ENCODE measurements at places on chromosomes 16 and 17. TPM values are rescaled to one million over a fixed set of nuclear protein-coding genes. Genes with fewer than 3 reads are reported as not detected.

- no peak for DNase-seq
Measured at GRCh38 chr16:10597187-10597601, 16.8 kb upstream of the EMP2 start.

DNA sequence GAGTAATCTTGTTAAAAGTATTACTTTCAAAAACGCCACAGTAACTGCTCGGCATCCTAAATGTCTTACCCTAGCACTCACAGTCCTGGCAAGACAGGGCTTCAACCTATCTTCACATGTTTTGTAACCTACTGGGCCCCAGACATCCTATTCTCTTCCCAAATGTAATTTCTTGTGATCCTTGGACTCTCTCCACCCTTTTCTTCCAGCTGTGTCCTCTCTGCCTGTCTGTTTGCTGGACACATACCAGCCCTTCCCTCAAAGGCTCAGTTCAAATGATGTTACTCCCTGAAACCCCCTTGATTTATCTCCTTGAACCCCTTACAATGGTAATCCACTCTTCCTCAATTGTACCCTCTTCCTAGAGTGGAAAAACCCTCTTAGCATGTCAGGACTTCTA is 60.1 kb upstream of the CNEP1R1 start:
- DNase-seq: no peak

- no peak for DNase-seq
Measured at GRCh38 chr17:78075545-78075944, 53.0 kb downstream of the TMC6 start.

DNA sequence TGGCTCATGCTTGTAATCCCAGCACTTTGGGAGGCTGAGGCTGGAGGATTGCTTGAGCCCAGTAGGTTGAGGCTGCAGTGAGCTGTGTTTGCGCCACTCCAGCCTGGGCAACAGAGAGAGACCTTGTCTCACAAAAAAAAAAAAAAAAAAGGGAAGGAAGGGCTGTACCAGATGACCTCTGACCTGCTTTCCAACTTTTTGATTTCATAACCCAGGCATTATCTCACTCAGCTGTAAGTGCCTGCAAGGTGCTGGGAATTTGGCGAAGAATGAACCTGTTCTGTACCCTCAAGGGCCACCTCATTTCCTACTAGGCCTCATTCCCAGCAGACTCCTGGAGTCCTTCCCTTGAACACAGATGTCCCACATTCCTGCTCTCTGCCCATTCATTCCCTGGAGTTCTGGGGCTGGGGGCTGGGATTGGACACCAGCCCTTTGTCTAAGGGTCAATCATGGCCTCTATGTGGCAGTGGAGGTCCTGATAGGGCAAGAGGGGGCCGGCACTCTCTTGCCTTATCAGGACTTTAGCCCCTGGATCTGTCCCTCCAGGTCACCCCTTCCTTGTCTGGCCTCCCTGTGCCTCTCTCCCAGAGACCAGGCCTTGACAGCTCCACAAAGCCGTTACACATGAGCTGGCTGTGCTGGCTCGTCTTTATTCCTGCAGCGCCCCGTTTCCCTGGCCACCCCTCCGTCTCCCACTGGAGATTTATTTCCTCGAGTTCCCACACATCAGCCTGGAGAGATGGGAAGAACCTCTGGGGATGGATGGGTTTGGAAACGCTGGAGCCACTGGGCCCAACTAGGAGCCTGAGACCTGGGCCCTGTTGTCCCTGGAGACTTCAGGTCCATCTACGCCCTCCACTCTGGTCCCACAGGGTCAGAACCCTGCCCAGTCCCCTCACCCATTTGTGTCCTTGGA is 821 bp upstream of the GFAP start:
- DNase-seq: no peak

DNA sequence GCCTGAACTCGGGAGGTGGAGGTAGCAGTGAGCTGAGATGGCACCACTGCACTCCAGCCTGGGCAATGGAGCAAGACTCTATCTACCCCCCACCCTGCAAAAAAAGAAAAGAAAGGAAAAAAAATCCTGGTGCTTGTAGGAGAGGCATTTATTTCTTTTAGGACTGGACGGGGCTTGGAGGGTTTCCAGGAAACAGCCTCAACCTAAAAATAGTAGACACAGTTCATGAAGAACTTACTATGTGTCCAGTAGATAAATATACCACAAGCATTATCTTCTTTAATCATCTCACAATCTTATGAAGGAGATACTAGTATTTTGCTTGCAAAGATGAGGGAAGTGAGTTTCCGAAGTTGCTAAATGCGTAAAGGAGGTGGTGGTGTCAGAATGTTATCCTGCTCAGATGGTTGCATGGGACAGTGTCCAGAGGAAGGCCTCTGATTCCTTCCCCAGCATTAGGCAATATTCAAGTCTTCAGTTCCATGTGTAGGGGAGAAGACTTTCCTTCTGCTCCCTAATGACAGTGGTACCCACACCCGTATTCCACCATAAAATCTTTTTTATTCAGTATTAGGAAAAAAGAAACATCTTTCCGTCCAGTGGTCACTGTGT is 263.2 kb downstream of the WWOX start:
- DNase-seq: no peak

DNA sequence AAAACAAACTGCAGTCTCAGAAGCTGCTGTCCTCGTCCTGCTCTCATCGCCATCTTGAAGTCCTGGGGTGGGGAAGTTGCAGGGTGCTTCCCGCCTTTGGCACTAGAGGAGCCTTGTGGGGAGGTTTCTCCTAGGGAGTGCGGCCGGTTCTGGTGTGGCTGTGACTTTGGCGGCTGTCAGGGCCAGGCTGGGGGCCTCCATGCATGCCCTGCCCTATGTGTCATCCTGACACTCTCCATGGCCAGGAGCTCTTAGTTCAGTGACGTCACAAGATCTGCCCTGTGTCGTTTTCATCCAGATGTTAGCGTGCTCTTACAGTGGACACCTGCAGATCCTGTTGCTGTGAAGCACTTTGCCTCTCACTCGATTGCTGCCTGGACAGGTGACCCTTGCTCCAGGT is 49.6 kb downstream of the PLD6 start:
- DNase-seq: peak; percentile 64

- peak; percentile 99 for DNase-seq
Measured at GRCh38 chr17:71071837-71072236, 902.5 kb downstream of the KCNJ2 start.

DNA sequence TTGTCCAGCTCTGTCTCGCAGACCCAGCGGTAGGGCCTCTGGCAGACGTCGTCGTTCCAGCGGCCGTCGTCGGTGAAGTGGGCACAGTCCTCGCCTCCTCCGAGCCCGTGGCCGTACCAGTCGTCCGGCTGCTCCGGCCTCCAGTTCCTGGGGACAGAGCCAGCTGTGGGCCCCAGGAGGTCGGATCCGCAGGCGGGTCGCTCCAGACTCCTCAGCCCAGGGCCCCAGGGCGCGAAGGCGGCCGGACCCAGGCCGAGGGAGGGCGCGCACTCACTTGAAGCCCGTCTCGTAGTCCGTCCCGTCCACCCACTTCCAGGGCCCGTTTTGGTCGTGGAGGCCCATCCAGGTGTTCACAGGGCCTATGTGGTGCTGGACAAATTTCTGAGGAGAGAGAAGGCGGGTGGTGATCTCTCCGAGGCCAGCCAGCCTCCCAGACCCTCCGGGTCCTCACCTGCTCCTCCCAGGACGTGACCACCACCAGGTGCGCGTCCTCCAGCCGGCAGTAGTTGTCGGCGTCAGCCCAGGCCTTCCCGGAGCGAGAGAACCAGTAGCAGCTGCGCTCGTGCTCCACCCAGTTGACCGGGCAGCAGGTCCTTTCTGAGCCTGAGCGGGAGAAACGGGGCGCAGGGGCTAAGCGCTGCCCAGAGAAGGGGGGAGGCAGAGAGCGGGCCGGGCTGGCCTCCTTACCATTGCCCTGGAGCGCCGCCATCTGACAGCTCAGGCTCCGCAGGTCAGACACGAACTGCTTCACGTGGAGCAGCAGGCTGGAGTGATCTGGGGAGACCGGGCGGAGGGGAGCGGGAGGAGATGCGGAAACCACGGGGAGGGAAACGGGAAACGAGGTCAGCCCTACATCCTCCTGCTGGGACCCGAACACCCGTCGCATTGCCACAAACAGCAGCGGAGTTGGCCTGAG is 5.2 kb downstream of the ASGR1 start:
- DNase-seq: no peak

- peak; percentile 79 for DNase-seq
Measured at GRCh38 chr16:87541147-87541871, 48.5 kb upstream of the ZCCHC14 start.

The ZG16 gene
- not detected for polyA plus RNA-seq

The HAS3 gene
- polyA plus RNA-seq: 0.73 TPM

The PROCA1 gene
- 1.7 TPM for polyA plus RNA-seq

The ZFP3 gene
- polyA plus RNA-seq: 0.75 TPM

The PLD6 gene
- 0.98 TPM for polyA plus RNA-seq

The MPHOSPH6 gene
- 15.5 TPM for polyA plus RNA-seq

Measured in IMR-90 (cell line).